ENCODE measurements at places on chromosomes 11 and 22.

DNA sequence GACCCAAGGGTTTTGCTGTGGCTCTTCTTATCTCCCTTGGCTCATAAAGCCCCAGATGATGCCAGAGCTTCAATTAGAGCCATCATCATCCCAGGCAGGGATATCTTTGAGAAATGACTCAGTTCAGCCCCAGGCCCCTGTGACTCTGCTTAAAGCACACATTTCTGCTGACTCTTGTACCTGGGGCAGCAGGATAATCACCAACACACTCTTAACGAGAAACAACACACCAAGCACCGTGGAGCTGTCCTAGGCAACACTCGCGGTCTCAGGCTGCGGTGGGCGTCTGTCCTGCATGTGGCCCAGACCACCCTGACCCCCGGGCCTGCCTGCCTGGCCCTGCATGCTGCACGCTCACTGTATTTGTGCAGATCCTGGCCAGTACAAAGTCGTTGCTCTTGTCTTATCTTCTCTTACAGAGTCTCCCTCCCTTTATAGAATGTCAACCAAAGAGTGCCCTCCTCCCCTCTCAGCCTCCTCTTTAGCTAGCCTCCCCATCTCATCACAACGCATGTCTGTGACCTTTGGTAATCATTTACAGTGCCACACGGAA is 114.2 kb upstream of the PARVA start:
- no peak for DNase-seq

DNA sequence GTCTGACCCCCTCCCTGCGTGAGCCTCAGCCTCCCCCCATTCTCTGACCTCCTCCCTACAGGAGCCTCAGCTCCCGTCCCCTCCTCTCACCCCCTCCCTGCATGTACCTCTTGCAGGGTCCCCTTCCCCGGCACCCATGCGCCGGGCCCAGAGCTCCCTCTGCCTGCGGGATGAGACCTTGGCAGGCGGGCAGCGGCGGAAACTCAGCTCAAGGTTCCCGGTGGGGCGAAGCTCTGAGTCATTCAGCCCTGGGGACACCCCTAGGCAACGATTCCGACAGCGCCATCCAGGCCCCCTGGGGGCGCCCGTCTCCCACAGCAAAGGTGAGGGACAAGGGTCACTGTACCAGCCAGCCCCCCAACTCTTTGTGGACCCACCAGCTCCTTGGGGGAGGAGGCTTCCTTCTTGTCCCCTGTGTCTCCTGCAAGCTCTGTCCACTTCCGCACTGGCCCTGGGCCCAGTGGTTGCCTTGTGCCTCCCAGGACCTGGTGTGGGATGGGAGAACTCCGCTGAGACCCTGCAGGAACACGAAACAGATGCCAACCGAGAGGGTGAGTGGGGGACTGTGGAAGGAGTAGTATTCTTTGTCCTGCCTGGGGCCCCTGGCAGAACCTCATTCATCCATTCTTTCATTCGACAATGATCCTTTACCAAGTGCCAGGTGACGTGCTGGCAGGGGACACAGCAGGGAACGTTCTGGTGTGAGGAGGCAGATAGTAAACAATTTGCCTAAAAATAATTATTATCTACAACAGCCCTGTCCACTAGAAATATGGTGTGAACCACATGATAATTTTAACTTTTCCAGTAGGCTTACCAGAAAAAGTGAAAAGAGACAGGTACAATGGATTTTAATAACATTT is 3.7 kb upstream of the RPS6KA4 start:
- peak; percentile 91 for DNase-seq

GRCh38 chr11:109784536-109784935 is 308.7 kb upstream of the ZC3H12C start:
- no peak for DNase-seq

DNA sequence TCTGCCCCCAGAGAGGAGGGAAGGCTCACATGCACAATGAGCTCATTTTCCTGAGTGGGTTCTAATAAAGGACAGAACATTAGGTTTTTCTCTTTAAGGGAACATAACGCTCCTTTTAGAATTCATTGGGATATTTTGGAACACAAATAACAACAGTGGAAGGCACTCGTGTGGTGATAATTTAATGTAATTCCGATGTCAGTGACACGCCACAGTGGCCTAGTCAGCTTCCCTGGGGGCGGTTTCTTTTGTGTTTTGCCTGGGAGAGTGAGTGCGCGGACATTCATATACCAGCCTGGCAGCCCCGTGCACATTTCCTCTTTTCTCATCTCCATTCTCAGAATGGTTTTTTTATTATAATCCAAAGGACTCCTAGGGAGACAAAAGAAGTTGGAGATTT is 41.1 kb downstream of the SEZ6L start:
- DNase-seq, result no peak

GRCh38 chr22:24310969-24311368 is 40.3 kb downstream of the SPECC1L start:
- DNase-seq, result no peak

- no peak for DNase-seq
Observed at GRCh38 chr11:84825106-84825660, 802.0 kb downstream of the DLG2 start.

GRCh38 chr22:36016684-36017083 is 11.9 kb downstream of the RBFOX2 start:
- no peak for DNase-seq

- DNase-seq, result no peak
Observed at GRCh38 chr22:49447837-49448236, 379.8 kb downstream of the BRD1 start.

DNA sequence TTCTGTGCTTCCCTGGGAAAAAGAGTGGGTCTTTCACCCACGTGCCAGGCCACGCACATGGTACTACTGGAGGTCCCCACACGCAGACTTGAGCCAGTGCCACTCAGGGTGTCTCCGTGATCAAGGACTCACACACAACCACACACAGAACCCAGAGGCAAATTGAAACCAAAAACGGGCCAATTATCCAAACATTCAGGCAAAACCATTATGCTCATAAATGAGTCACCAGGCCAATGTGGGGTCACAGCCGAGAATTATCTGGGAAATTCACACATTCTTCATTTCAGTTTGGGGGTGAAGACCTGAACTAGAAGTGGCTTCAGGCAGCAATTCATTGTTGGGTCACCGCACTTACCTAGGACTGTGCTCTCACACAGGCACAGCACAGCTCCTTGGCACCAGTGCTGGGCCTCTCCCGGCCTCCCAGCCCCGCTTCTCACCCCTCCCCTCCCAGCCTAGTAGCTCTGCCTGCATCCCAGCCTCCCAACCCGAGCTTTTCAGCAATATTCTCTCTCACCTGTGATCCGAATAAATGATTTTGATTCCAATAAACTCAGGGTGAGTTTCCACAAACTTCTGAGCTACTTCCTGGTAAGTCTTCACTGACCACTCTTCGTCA is 28.0 kb downstream of the ADA2 start:
- no peak for DNase-seq

GRCh38 chr11:47941907-47942558 is 38.3 kb upstream of the PTPRJ start:
- no peak for DNase-seq

DNA sequence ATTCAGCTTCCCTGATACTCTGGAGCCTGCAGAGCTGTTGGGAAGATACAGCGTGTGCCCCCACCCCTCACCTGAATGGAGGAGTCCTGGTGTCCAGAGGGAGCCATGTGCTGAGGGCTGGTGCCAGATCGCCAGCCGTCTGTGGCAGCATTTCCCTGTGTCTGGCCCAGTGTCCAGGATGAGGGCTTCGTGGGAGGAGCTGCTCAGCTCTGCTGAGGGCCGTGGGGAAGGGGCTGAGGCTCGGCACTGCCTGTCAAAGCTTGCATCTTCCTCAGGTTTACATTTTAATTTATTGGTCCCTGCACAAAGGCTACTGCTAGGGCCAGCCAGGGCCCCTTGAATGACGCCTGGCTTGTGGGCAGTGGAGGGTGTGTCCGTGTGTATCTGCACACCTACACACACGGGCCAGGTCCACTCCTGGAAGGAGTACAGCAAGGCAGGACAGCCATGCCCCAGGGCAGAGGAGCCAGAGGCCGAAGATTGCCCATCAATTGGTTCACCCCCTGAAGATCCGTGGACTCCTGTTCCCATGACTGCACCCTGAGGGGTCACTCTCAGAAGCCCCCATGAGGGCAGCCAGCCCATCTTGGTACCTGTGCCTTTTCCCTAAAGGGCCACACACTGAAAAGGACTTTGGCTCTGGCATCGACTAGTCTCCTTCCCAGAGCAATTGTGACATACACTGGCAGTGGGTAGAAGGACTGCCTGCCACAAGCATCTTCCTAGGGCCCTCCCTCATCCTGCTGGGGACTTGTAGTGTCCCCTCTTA is 107.7 kb upstream of the PARVA start:
- DNase-seq, result no peak

DNA sequence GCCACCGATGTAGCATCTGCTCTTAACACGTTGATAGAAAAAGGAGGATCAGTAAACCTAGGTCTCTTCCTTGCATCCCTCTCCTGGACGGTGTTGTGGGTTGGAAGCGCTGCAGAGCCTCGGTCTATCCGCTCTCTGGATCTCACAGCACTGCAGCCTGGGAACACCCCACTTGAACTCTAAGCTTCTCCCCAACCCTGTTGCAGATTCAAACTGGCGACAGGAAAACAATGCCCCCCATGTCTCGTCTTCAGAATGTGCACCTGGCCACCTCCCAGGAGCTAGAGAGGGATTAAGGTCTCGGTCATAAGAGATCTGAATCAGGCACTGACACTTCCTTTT is 454 bp downstream of the TMEM218 start:
- no peak for DNase-seq

GRCh38 chr11:67998150-67999045 is 5.5 kb downstream of the UNC93B1 start:
- DNase-seq, result no peak

GRCh38 chr11:8033305-8034105 is 46.4 kb downstream of the EIF3F start:
- peak; percentile 50 for DNase-seq

GRCh38 chr11:73907191-73907590 is 30.4 kb downstream of the PAAF1 start:
- no peak for DNase-seq

DNA sequence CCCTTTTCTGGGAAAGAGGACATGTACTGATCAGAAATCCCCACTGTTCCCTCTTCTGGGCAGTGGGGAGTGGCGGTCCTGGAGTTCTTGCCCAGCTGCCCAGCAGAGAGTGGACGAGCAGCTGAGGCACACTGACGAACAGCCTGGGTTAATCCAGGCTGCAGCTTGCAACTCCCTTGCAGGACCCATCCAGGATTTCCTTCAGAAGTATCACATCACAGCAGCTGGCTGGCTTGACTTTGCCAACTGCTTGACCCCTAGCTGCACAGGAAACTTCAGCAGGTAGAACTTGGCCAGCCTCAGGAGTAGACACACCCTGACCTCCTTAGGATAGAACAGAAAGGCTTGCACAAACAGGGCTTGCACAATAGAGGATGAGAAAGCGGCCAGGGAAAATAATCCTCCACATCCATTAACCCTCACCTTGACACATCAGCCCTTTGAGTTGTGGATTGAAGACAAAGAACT is 27.9 kb upstream of the FZD4 start:
- DNase-seq, result no peak

DNA sequence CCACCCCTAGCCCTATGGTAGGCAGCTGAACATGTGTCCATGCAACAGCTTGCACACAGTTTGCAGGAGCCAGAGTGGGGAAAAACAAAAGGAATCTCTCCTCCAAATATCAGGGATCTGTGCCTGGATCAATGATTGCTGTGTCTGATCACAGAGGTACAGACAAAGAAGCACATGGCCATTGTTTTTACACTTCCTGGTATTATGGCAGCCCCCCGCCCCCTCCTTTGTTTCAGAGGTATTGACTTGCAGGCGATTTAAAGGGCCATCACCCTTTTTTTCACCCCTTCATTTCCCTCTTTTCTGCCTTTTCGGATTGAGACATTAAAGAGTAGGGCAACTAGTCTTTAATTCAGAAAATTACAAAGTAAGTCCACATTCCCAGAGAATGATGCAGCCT is 453.0 kb upstream of the LUZP2 start:
- no peak for DNase-seq

DNA sequence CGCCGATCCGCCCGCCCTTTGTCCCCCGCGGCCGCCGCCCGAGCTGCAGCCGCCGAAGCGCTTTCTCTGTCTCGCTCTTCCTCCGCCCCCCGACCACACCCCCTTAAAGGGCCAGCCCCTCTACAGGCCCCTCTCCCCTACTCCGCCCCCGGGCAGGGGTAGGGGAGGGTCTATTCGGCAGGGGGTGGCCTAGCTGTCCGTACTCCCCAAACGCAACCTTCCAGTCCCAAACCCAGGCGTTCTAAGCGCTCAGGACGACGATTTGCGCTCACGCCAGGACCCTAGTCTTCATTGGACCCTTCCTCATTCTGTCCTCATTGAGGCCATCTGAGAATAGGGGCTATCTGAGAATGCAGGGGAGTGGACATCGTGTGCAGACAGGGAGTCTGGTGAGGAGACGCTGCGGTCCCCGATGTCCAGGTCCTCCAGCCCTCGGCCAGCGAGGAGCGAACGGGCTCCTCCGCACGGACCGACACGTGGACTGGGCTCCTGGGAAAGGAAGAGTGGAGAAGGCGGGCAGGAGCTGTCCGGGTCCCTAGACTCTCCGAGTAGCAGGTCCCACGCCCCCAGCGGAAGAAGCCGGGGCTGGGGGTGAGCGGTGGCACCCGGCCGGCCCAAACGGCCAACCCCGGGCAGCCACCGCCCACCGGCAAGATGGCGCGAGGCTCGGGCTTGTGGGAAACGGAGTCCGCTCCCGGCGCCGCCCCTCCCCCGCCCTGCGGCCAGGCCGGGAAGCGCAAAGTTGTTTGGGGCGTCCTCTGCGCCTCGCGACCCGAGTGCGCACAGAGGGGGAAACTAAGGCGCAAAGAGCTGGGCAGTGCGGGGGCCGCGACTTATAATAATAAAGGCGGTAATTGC is at the start of gene PPP1R14B:
TSS of gene PPP1R14B (minus strand) at position 73 of the 858 bp plus-strand sequence. CDS start 270 bp downstream, outside the sequence.
- DNase-seq, result no peak

DNA sequence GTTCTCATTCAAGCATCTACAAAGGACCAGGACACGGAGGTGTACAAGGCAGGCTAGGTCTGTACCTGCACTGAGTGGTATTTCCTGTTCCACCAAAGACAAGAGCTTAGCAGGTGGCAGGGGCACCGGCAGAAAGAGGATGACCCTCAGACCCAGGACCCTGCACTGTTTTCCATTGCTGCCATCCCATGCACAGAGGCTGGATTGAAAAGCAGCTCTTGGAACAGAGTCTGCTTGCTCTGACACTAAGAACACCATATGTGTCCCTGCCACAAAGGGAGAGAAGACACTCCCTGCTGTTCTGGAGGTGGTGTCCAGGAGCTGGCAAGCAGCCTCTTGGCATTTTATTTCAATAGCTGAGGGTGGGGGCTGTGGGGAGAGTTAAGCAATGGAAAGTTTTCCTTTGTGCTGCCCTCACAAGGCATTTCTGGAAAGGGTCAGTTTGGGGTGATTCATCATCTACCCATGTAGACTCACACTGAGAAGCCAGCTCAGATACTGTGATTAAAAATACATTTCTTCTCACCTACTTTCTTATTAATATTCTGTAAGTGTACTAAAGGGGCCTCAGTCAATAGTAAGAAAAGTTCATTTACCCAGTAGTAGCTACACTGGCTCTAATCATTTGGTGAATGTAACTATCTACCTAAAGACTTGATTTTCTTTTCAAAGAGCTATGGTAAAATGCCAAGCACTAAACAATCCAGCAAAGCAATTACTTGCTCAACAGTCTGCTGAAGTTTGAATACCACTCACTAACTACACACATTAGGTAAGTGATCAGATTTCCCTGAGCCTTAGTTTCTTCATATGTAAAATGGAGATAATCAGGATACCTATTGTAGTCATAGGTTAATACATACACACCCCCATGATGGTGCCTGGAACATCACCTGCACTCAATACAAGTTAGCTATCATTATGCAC is 55.2 kb downstream of the SLC1A2 start:
- DNase-seq, result no peak

All from CMK (cell line).